Right atrium auricular region (tissue), 2 donors: ENCODE measurements at places on chromosomes 16 and 17.

- no peak for DNase-seq
Observed at GRCh38 chr16:49780433-49780832, 75.5 kb downstream of the ZNF423 start.

DNA sequence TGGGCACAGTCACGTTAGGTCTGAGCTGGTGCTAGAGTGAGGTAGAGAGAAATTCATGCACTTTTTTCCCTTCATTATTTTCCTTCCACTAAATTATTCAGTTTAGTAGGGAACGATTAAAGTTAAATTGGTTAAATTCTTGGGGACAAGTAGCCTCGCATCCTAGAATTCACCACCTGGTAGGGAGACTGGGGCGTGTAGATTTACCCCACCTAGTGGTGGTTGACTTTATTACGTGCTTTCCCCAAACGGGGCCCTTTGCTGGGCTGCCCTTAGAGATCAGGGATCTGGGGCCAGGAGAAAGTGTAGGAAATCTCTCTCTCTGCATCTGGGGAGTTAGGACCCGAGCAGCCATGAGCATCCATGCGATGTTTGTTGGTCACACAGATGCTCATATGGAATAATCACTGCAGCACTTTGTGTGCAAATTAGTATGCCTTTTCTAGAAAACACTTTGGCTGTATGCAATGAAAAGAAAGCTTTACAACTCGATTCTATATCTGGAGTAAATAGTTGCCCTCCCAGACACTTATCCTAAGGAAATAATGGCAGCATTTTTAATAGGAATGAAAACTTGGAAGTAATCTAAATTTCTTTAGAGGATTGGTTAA lies 107.0 kb downstream of the PLCG2 start:
- no peak for DNase-seq

DNA sequence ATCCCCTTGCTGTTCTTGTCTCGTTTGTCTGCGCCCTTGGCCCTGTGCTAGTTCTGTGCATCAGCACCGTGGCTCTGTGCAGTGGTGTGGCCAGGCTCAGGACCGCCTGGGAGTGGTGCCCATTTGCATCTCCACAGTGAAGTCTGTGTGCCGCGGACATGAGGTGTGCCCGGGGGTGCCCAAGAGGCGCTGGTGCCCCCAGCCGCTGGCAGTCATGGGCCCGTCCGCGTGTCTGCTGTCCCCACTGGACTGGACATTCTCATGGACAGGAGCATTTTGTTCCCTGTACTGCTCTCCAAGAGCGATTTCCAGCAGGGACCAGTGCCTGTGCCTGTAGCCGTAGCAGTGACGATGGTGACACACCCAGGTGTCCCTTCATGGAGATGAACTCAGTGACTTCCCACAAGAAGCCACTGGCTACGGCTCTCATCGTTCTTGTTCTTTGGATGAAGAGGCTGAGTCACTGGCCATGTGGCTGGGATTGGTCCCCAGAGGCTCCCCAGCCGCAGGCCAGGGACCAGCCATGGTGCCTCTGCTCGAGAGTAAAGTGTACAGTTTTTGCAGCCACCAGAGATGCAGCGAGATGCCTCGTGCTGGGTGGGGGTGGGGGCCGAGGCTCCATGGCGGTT lies 13.0 kb upstream of the MC1R start:
- DNase-seq: no peak

DNA sequence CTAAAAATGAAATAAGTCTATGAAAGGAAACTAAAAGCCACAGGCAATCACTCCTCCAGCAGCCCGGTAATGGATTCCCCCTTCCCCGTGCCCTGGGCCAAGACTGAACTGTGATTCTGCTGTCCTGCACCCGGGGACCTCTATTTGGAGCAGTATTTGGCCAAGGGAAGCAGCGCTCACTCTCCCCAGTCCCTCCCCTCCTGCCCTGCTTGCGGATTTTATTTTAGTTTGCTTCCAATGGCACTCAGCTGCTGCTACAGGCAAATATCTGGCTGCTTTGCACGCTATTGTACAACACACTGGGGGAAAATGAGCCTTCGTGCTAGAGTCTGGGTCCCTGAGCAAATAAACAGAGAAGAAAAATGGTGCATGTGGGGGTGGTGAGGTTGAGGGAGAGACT lies 975.7 kb upstream of the RBFOX1 start:
- no peak for DNase-seq

GRCh38 chr17:71208111-71208704 lies 912.6 kb upstream of the SOX9 start:
- no peak for DNase-seq

GRCh38 chr16:30664616-30665109 lies 6.4 kb downstream of the FBRS start:
- DNase-seq: no peak

- no peak for DNase-seq
Observed at GRCh38 chr17:28937044-28937729, 14.1 kb downstream of the PHF12 start.

DNA sequence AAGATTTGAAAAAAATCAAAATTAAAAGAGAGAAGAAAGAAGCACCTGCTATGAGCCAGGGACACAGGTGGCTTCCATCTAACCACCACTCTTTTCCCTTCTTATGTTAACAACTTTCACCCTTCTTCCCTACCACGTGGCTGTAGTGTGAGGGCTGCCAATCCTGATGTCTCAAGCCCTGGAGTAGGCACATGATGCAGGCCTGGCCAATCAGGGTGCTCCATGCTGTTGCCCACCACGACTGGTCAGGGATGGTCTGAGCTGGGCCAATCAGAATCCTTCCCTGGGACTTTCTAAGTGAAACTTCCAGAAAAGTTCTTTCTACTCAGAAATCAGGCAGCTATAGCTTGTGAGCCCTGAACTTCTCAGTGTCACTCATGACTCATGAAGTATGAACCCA lies 140.7 kb downstream of the SDK2 start:
- DNase-seq: no peak

GRCh38 chr16:80752541-80752940 lies 51.9 kb downstream of the CDYL2 start:
- no peak for DNase-seq

DNA sequence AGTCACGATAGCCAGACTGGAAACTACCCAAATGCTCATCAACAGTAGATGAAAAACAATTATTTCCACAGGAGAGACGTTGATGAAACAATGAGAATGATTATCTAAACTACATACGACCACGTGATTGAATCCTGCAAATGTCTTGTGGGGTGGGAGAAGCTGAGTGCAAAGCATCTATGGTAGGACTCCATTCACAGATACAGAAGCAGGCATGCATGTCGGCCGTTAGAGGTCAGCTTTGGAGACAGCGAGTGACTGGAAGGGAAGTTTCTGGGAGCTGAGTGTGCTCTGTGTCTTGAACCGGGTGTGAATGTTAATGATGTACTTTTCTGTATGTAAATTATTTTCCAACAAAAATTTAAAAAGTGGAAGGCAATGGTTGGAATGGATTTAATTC lies 71.5 kb upstream of the DNAJA2 start:
- DNase-seq: no peak

DNA sequence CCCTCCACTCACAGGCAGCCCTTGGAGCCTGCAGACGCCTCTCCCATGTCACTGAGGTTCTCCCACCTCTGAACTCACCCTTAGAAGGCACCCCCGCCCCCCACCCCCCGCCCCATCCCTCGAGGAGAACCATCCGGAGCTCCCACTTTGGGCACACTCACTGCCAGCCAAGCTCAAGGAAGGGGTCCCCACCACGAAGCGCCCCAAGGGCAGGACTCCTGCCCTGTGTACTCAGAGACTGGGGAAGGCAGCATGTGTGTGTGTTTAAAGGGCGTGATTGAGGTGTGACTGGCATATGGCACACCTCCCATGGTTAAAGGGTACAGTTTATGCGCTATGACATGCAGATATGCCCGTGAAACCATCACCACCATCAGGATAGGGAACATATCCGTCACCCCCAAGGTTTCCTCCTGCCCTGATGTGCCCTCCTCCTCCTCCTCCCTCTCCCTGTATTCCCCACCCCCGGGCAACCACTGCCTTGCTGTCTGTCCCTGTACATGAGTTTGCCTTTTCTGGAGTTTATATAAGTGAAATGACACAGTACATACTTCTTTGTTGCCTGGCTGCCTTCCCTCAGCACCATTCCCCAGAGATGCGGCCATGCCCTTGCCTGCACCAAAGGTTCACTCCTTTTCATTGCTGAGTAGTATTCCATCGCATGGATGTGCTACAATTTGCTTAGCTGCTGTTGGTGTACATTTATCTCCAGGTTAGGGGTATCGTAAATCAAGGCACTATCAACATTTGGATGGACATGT lies 14.0 kb upstream of the RBFOX3 start:
- DNase-seq: no peak

DNA sequence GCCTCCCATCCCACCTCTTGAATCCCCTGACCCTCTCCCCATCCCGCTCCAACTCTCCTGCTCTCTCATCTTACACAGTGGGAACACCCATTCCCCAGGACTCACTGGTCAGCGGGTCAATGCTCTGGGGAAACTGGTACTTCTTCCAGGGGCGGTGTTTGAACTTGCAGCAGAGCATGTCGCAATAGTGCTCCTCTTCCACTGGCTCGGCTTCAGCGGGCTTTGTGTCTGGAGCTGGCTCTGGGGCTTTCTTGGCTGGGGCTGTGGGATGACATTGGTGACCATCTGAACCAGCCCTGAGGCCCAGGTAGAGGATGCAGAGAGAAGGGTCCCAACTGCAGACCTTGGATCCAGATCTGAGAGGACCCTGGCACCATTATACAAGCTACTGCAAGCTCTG lies 51.9 kb downstream of the CNGB1 start:
- DNase-seq: no peak

DNA sequence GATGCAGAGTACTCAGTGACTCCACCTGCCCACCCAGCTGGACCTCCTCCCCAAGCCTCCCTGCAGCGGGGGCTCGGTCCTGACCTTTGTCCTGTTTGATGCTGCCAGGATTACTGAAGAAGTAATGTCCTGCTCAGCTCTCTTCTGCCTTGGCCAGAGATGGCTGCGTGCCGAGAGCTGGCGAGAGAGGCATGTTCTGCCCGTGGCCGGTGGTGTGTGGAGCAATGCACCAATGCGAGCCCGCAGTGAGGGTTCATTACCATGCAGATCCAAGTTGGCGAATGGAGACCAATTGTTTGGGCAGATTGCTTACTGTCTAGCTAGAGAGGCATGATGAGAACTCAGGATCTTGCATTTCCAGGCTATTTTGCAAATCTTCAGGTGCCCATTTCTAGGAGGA lies 248.9 kb downstream of the ENGASE start:
- DNase-seq: no peak

DNA sequence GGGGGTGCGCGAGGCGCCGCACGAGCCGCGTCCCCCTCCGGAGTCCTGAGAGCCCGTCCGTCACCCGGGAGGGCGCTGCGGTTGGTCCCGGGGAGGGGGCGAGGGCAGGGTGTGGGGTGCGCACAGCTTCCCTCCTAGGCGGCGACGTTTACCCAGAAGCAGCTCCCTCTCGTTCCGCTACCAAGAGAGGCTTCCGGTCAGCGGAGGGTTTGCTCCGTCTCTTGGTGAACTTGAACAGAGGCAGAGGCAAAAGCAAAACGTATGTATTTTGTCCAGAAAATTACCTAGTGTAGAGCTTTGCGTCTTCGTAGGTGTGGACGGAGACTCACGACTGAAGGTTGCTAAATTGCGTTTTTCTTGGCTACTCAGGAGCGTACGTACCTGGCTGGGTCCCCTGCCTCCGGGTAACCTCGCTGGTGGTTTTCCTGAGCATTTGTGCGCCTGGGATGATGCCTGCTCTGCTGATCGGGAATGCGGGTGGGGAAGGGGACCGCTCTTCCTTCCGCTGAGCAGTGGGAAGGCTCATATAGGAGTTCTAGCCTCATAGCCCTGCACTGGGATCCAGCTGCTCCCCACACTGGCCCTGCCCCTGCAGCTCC lies 833 bp downstream of the WSCD1 start:
- DNase-seq: no peak

DNA sequence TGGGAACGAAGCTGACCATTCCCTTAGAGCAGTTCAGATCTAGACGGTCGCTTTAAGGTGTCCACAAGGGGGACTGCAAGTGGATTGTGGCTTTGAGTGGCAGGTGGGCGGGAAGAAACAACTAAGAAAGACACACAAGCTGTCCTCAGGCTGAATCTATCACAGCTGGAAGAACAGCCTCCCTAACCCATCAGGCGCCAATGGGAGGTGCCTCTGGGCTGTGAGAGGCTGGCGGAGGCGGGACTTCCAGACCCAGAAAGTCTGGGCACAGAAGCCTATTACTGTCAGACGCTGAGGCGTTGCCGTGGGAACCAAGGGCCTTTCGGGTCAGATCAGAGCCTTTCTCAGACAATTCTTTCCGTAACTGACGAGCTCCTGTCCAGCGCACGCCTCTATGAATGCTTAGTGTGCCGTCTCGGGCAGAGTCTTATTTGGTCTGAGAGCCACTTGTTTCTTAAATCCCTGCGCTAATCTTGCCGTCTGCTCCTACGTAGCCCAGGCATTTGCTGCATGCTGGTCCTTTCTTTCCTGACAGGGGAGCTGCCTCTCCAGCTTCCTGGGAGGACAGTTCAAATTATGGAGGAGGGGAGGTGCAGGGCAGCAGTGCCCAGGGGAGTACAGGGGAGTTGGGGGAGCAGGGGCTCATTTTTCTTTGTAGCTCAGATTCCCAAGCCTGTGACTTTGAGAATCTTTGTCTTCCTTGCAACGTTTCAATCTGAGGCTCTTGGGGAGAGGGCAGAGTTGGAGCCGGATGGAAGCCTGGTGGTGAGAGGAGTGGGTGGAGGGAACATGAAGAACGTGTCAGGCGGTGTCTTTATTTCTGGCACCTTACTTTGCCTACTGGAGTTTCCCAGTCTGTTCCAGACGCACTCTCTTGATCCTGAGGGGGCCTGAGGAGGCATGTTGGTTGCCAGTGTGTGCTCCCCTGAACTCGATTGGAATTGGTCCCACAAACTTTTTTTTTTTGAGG lies 618.7 kb downstream of the KCNJ18 start:
- DNase-seq: no peak

GRCh38 chr16:2749936-2750335 lies 2.5 kb upstream of the SRRM2 start:
- DNase-seq: no peak

- no peak for DNase-seq
Observed at GRCh38 chr16:84761448-84762368, 58.1 kb upstream of the CRISPLD2 start.

DNA sequence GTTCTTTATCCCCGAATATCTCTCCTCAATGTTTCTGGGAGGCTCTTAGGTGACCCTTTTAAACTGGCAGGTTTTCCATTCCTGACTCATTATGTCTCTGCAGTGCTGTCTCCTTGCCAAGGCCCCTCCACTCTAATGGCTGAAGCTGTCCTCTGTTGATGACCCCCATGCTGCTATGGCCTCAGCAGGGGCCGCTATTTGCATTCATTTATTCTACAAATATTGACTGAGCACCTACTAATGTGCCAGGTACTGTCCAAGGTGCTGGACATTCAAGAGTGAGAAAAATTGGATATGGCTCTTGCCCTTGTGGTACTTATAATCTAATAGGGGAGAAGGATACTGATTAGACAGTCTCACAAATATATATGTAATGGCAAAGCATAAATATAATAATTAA lies 55.4 kb downstream of the GP2 start:
- DNase-seq: no peak

GRCh38 chr17:78419970-78420815 lies 41.7 kb downstream of the PGS1 start:
- no peak for DNase-seq

- DNase-seq: no peak
Observed at GRCh38 chr17:77455111-77455890, 314.5 kb downstream of the SEC14L1 start.
